ENCODE measurements at places on chromosomes 13 and 19.

- no peak for DNase-seq
Measured at GRCh38 chr13:91745967-91746366, 347.5 kb downstream of the GPC5 start.

GRCh38 chr13:30659980-30660379 is 42.3 kb downstream of the USPL1 start:
- DNase-seq, result no peak

DNA sequence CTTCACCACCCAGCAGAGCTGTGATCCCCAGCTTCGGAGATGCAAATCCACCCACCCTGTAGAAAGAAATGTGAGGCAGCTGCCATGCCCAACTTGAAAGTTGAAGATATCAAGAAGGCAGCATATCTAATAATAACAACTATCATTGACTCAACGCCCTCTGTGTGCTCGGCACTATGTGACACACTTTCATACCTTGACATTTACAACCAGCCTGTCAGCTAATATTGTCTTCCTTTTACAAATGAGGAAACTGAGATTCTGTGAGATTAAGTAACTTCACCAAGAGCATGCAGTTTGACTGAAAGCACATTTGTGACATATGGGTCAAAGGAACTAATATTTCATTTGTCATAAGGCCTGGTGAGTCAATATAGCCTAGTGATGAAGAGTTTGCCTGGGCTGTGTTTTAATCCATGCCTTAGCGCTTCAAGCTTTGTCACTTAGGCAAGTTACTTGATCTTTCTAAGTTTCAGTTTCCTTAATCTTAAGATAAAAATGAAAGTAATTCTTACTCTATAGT is 137.0 kb downstream of the FLT1 start:
- no peak for DNase-seq

GRCh38 chr13:79392882-79393563 is 13.0 kb downstream of the RBM26 start:
- no peak for DNase-seq

- DNase-seq, result no peak
Measured at GRCh38 chr19:3585301-3586126, at the start of gene GIPC3. TSS of gene GIPC3 (plus strand) at chr19:3585478. CDS start at chr19:3585598, 120 bp downstream.

GRCh38 chr13:44576351-44577235 is 463 bp upstream of the TSC22D1 start:
- peak; percentile 59 for DNase-seq

- DNase-seq, result no peak
Measured at GRCh38 chr13:30443957-30444404, 21.7 kb downstream of the UBE2L5 start.

- DNase-seq, result no peak
Measured at GRCh38 chr13:107512551-107512950, 702.8 kb downstream of the LIG4 start.

DNA sequence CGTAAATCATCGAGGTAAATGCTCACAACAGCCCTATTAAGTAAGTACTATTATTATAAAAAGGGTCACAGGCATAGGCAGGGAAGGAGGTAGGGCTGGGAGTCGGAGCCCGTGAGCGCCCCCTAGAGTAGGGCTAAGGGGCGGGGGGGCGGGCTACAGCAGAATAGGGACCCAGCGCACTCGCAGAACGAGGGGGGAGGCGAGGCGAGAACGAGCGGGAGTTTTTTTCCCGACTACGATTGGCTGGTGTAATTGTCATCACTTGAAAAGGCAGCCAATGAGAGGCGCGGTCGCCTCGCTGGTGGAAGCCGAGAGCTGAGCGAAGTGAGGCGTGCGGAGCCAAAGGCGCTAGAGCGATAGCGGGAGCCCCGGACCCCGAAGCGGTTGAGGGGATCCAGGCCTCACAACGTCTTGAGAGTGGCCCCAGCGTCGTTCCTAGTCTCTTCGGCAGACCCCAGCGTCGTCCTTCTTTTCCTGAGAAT is 24.2 kb downstream of the KEAP1 start:
- peak; percentile 68 for DNase-seq

DNA sequence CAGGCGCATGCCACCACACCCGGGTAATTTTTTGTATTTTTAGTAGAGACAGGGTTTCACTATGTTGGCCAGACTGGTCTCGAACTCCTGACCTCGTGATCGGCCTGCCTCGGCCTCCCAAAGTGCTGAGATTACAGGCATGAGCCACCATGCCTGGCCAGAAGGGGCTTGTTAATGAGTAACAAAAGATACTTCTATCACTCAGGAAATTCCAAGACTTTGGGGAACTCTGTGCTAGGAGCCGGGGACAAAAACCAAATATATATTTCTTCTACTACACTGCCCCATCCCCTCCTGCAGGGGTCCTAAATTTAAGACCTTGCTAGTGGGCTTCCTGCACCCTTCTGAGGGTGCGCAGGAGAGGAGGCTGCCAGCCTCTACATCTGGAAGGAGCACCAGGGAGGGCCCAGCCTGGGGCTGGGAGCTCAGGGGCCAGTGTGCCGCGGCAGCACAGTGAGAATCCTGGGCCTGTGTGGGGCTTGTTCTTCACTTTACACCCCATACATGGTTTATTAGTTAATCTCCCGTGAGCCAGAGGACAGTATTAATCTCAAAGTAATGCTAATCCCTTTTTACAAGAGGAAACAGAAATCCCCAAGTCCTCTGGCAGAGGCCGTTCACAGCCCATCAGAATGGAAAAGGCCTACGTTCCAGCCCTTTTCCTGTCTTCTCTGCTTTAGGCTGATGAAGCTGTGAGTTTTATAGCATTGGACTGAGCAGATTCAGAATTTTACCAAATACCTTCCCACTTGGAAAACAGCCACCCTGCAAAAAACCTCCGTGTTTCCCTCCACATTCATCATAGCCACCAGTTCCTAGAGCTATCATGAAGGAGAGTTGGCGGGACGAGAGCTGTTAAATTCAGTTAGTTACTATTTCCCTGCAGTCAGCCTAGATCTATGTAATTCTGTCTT is 44.4 kb upstream of the NPAS1 start:
- no peak for DNase-seq

DNA sequence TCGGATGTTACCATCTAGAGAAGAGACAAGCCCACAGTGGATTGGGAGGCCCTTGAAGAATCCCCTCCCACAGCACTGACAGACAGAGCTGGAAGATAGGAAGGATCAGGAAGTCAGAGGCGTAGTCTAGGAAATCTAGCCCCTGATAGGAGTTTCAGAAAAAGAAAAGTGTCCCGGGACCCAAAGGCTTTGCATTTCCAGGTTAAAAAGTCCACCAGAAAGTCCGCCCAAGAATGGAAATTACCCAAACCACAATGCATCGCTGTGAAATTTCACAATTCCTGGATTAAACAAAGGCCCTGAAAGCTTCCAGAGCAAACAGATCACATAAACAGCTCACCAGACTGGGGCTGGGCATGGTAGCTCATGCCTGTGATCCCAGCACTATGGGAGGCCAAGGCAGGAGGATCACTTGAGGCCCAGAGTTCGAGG is 146.9 kb downstream of the KDM4B start:
- DNase-seq, result no peak

DNA sequence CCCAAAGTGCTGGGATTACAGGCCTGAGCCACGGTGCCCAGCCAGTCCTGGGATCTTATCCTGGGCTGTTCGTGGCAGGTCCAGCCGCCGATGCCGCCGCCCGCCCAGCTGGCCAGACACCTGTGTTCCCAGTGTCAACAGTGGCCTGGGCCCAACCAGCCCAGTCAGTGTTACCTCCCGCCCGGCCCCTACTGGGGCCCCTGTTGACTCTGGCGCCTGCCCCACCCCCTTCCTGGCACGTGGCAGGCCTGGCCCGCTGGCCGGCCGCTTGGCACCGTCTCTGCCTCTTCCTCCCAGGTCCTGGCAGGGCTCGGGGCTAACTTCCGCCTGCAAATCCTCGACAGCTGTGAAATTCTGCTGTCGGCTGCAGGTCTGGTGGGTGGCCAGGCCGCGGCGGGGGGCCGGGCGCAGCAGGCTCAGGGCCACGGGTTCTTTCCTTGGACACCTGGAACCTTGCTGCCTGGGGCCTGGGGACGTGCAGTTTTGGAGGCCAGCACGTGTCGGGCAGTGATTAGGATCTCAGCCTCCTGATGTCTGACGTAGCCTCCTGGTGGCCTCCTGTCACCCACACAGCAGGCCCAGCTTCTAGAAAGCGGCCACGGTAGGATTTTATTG is 9.1 kb downstream of the ARID3A start:
- DNase-seq, result no peak

- no peak for DNase-seq
Measured at GRCh38 chr19:6503407-6504201, 1.5 kb upstream of the TUBB4A start.
